ENCODE measurements at places on chromosomes 2 and 18. TPM values are rescaled to one million over a fixed set of nuclear protein-coding genes. Genes with fewer than 3 reads are reported as not detected.

Gene ALMS1
- 16.9 TPM for total RNA-seq

Gene PMAIP1
- total RNA-seq, result 0.27 TPM

Gene MRO
- total RNA-seq, result 0.18 TPM

Gene ANKRD36
- total RNA-seq, result 8.9 TPM

Gene FBXO36
- 2.2 TPM for total RNA-seq

Gene TRIM54
- 431 TPM for total RNA-seq

Gene TRIM43
- not detected for total RNA-seq
